Activated T-helper 1 cell treated with anti-CD3 and anti-CD28 coated beads, Interleukin-2, amount 50 U/mL, for 16 hours (primary cell): ENCODE measurements at places on chromosomes 5 and 9.

DNA sequence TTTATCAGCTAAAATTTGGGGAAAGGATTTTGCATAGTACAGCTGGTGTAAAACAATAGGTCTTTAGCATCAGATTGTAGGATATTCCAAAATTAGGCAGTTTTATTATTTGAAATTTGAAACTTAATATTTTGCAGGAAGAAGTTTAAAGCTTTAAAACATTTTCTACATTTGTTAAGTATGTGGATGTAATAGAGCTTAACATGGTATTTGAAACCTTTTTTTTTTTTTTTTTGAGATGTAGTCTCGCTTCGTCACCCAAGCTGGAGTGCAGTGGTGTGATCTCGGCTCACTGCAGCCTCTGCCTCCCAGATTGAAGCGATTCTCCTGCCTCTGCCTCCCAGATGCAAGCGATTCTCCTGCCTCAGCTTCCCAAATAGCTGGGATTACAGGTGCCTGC lies 2.9 kb downstream of the DENND4C start:
- no peak for DNase-seq

DNA sequence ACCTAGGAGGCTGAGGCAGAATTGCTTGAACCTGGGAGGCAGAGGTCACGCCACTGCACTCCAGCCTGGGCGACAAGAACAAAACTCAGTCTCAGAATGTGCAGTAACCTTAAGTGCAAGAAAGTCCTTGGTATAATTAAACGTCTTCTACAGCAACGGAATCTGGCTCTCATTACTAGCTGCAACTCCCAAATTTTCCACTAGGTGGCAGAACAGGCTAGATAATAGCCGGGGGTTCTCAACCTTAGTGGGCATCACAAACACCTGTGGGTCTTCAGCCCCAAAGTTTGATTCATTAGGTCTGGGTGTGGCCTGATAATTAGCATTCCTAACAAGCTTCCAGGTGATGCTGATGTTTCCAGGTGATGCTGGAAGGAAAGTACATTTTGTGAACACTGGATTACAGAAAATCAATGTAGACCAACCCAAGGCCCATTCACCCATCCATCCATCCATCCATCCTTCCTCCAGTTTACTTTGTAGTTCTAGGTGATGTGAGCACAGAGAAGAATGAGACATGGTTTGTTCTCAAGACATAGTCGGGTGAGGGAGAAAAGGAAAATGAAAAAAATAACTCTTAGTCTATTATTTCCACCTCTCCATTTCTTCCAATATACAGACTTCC lies 37.3 kb downstream of the FBXW2 start:
- peak; percentile 20 for DNase-seq

DNA sequence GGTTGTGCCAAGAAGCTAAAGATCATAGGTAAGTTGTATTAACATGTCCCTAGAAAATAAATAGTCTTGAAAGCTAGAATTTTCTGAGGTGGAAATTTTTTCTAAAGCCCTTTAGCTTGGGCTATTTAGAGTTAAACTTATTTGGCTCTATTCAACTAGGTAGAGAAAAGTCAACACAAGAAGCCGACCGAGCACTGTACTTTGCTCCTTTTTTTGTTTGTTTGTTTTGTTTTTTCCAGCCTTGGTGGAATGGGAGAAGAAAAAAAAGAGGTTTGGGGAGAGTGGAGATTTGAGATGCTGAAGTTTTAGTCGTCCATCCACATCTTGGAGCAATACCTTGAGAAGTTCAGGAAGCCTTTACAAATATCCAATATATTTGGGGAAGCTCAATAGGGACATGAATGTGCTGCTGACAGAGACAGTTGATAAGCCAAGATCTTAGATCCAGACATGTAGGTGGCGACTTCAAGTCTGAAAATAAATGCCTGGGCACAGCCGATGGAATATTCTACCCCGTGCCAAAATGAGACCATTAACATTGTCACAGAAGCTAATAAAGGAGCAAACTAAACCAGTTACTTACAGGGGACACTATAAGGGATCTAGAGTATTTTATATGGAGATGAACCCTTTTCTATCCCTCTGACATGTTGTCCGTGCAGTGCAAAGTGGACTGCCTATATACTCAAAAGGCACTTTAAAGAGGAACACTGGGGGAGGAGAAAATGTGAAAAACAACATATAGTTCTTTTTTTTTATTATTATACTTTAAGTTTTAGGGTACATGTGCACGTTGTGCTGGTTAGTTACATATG lies 466.1 kb downstream of the PTPRD start:
- no peak for DNase-seq

GRCh38 chr9:131307974-131308373 lies 18.5 kb downstream of the PLPP7 start:
- no peak for DNase-seq

- no peak for DNase-seq
Observed at GRCh38 chr9:84230355-84231145, 110.0 kb downstream of the SLC28A3 start.

DNA sequence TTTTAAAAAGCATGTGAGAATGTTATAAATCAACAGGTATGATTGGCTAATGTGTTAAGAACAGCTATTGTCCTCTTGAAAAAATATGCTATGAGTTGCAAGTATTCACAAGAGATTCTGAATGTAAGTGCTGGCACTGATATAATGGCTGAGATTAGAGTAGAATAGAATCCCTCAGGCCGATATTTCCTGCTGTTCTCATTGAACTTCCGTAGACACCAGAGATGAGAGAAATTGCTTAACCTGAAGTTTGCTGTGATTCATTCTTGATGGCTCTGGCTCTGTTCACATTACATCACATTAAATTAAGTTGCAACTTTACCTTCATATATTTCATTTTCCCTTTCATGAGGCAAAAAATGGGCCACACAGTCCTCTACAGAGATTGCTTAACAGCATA lies 114.5 kb downstream of the BAAT start:
- DNase-seq = no peak

DNA sequence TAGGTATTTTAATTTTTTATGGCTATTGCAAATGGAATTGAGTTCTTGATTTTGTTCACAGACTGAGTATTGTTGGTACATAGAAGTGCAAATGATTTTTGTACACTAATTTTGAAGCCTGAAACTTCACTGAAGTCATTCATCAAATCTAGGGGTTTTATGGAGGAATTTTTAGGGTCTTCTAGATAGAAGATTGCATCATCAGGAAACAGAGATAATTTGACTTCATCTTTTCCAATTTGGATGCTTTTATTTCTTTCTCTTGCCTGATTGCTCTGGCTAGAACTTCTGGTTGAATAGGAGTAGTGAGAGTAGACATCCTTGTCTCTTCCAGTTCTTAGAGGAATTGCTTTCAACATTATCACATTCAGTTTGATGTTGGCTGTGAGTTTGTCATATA lies 58.2 kb upstream of the SNCAIP start:
- no peak for DNase-seq

- DNase-seq = no peak
Observed at GRCh38 chr5:167001246-167001645, 1290.2 kb upstream of the WWC1 start.

GRCh38 chr5:149128023-149128875 lies 13.0 kb upstream of the ABLIM3 start:
- DNase-seq = no peak

- no peak for DNase-seq
Observed at GRCh38 chr5:140567136-140567818, 2.6 kb downstream of the SLC35A4 start.

- no peak for DNase-seq
Observed at GRCh38 chr9:108412755-108413154, 443.0 kb downstream of the ACTL7B start.
